Fibroblast of pulmonary artery (primary cell): ENCODE measurements at places on chromosomes 7 and 10.
A peak's percentile ranks its signal among the peaks of the same experiment; 100 is the strongest.

GRCh38 chr7:148620749-148621359 lies 30.3 kb downstream of the C7orf33 start:
- DNase-seq: no peak

DNA sequence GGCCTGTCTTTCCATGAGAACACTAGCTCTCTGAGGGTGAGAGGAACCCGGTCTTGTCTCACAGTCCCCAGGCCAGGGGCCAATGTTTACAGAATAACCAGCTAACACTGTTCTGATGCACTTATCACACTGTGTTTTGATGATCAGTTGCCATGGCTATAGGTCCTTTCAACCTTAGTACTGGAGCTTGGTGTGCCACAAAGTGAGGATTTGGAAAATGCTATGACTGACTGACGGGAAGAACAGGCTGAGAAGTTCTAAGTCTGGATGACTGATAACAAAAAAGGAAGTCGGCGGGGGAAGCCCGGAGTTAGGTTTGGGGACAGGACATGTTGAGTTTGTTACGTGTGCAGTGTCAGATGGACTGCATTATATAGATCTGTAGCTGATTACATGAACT lies 141.8 kb downstream of the CTTNBP2 start:
- no peak for DNase-seq

GRCh38 chr10:97879241-97879640 lies 29.6 kb downstream of the GOLGA7B start:
- DNase-seq: no peak

- no peak for DNase-seq
Measured at GRCh38 chr7:3461923-3462322, 160.9 kb downstream of the SDK1 start.

GRCh38 chr7:143046426-143046851 lies 5.7 kb upstream of the OR6V1 start:
- DNase-seq: peak; percentile 32

GRCh38 chr10:49300140-49300974 lies 1.4 kb downstream of the C10orf71 start:
- no peak for DNase-seq

- DNase-seq: peak; percentile 86
Measured at GRCh38 chr10:51244748-51245490, 170.6 kb downstream of the PRKG1 start.

DNA sequence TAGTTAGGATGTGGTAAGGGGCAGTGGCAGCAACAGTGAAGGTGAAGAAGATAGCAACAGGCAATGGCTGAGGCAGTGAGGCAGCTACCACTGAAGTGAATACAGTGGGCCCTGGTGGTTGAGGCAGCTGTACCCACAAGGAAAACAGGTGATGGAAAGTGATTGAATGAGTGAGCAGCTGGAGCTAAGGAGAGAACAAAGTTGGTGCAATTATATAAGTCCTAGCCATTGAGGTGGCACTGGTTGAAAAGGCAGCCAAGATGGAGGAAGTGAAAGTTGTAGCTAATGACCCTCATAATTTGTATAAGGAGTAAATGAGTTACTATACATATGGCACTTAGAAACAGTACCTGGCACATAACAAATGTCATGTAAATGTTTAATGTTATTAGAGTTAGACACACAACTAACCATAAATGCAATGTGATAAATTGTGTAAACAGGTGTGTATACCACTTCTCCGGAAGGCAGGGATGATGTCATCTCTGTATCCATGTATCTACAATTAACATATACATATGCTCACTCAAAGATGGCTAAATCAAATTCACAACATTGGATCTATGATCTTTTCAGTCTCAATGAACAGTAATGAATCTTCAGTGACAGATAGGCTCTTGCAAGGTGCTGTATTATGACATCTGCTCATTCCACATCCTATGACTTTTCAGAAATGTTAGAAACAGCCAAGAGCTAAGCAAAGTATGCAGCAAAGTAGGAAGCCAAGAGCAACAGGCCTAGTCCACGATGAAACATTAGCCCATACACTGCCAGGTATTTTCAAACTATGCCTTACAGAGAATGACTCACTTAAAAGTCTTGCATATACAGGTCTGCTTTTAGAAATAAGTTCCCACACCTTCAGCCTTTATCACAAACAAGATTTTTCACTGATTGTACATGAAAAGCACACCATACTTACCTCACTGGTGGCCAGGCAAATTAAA lies 10.7 kb downstream of the XPNPEP1 start:
- peak; percentile 55 for DNase-seq

GRCh38 chr10:35005868-35006267 lies 84.3 kb downstream of the CUL2 start:
- DNase-seq: peak; percentile 99

DNA sequence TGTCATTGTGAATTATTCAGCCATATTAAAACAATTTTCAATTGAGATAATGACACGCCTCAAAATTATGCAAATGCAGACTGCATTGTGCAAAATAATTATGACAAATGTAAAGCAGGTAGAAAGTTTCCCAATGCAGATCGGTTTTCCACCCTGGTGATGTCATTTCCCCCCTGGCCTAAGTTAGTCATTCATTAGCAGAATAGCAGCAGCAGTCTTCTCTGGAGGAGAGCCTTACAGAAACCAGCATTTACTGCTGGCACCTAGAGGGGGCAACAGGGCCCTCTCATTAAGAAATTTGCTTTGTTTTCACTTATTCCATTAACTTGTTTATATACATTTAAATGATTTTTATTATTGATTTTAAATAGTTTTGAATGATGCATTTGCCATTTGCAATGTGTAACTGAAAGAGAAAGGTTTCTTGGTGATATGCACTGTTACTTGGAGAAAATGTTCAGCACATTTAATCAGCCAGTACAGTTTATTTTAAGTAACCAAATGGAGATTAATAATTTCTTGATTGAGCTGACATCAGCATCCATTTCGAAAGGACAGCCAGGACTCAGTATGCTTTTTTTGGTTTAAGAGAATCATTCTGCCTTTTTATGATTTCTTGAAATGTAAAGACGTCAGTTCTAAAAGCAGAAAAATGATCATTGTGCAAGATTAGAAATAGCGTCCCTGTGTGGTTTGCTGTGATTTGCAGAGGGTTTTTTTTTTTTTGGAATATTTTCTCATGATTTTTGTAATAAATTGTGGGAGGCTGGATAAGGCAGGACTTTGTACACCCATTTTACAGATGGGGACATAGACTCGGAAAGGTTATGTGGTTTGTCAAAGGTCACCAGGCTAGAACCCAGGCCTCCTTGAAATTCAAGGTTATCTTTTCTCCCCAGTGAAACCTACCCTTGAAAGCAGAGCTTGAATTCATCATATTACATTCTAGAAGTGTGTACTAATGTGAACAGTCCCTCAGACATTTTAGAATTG lies 3.5 kb downstream of the ARID5B start:
- DNase-seq: peak; percentile 81

- peak; percentile 62 for DNase-seq
Measured at GRCh38 chr10:17599089-17599488, 18.1 kb downstream of the HACD1 start.

DNA sequence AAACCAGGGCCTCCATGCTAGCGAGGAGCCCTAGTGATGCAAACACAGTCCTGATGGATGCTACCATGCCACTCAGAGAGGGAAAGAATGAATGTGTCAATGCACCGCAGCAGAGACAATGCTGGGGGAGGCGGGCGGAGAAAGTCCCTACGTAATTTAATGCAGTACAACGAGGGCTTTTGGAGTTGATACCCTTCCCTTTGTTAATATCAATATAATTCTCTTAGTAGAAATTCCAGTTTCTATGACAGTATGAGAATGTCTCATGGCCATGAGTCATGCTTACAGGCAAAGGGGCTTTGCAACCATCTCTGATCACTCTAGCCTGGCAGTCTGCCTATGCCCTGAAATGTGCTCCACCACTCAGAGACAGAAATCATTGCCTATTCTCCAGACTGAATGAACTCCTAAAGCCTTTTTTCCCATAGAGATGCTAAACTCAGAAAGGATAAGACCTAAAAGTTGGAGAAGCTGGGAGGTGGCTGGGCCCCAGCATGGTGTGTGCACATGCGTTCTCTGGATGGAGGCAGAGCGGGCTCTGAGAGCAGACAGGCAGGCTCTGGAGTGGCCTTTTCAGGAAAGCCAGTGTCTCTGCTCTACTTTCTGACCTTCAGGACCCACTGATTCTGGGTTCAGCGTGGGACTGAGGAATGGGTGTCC lies 20.3 kb upstream of the GIMAP2 start:
- DNase-seq: no peak

GRCh38 chr7:142813226-142813625 lies 41.6 kb upstream of the EPHB6 start:
- peak; percentile 57 for DNase-seq

DNA sequence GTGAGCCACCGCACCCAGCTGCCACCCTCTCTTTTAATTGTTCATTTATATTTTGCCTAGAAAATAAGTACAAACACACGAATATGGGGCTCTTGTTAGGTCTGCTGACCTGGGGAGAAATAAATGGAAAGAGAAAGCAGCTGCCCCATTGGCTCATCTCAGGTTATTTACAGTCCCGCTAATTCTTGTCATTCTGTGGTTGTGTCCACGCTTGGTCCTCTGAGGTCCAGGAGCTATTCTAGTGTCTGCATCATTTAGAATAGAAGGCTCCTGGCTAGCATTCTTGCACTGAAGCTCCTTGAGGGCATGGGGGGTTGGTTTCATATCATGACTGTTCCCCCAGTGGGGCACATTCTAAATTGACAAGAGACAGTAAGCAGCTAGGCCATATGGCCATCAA lies 128.5 kb downstream of the TACC2 start:
- no peak for DNase-seq

DNA sequence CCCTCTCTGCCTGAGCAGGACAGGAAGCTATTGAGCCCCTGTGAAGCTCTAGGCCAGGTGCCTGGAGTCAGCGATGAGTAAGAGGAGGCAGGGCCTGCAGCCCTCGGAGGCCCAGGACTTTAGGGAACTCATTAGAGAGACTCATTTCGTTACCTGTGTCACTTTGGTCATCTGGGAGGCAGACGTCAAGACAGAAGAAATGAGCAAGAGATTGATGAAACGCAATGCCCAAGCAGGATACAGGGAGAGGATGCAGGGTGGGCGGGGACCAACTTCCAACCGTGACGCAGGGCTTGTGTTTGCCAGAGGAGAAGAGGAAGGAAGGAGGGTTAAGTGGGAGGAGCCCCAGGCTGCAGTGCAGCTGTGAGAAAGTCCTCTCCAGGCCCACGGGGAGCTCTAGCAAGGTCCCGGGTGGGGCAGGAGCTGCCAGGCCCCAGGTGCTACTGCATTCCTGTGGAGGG lies 26.4 kb upstream of the GNA12 start:
- peak; percentile 90 for DNase-seq

DNA sequence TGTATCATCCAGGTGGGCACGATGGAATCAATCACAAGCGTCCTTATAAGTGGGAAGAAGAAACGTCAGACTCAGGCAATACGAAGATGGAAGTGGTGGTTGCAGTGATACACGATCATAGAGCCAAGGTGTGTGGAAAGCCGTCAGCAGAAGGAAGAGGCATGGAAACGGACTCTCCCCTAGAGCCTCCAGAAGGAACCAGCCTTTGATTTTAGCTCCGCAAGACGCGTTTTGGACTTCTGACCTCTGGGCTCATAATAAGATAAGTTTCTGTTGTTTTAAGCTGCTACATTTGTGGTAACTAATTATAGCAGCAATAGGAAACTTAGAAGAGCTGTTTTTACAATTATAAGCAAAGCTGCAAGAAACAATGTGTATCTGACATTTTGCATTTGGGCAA lies 14.8 kb downstream of the FANK1 start:
- DNase-seq: no peak

GRCh38 chr7:26425655-26426054 lies 134.0 kb downstream of the SNX10 start:
- no peak for DNase-seq

- DNase-seq: peak; percentile 62
Measured at GRCh38 chr7:48154792-48155413, 16.4 kb upstream of the ABCA13 start.

DNA sequence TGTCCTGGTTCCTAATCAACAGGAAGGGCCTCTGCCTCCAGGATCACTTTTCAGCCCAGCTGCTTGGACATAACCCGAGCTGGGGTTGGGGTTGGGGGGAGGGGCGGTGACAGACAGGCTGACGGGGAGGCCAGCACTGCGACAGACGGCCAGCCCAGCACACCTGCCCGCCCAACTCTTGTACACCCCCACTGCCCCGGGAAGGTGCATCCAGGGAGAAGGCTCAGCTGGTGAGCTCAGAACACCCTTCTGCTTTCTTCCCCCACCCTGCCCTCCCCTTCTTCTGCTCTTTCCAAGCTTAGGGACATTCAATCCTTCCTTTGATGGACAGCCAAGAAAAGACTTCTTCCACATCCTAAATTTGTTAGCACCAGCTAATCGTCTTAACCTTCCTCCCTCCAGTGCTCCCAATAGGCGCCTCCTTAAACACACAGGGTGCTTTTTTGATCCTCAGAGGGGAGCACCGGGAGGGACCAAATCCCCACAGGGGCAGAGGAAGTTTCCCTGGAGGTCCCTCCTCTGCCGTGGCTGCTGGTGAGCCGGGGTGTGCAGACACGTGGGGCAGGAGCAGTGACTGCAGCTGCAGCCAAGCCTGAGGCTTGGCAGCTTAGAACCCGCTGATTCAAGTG lies 44.7 kb downstream of the COL13A1 start:
- DNase-seq: no peak

DNA sequence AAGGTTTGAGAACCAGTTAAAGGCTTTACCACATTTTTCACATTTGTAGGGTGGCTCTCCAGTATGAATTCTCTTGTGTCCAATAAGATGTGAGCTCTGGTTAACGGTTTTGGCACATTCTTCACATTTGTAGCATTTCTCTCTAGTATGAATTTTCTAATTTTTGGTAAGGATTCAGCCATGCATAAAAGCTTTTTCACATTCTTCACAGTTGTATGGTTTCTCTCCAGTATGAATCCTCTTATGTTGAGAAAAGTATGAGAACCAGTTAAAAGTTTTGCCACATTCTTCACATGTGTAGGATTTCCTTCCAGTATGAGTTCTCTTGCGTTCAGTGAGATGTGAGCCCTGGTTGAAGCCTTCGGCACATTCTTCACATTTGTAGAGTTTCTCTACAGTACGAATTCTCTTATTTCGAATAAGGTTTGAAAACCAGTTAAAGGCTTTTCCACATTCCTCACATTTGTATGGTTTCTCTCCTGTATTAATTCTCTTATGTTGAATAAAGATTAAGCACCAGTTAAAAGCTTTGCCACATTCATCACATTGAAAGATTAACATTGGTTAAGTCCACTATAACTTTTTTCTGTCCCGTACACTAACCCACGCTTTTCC lies 33.2 kb upstream of the ZNF479 start:
- no peak for DNase-seq

- peak; percentile 53 for DNase-seq
Measured at GRCh38 chr7:5634107-5634950, 147.1 kb downstream of the RNF216 start.
